ENCODE measurements at places on chromosomes 4 and X.

GRCh38 chr4:125357675-125358074, 42.9 kb downstream of the FAT4 start:
- DNase-seq: no peak

GRCh38 chr4:80125252-80126177, 52.5 kb upstream of the ANTXR2 start:
- DNase-seq: peak; percentile 67

DNA sequence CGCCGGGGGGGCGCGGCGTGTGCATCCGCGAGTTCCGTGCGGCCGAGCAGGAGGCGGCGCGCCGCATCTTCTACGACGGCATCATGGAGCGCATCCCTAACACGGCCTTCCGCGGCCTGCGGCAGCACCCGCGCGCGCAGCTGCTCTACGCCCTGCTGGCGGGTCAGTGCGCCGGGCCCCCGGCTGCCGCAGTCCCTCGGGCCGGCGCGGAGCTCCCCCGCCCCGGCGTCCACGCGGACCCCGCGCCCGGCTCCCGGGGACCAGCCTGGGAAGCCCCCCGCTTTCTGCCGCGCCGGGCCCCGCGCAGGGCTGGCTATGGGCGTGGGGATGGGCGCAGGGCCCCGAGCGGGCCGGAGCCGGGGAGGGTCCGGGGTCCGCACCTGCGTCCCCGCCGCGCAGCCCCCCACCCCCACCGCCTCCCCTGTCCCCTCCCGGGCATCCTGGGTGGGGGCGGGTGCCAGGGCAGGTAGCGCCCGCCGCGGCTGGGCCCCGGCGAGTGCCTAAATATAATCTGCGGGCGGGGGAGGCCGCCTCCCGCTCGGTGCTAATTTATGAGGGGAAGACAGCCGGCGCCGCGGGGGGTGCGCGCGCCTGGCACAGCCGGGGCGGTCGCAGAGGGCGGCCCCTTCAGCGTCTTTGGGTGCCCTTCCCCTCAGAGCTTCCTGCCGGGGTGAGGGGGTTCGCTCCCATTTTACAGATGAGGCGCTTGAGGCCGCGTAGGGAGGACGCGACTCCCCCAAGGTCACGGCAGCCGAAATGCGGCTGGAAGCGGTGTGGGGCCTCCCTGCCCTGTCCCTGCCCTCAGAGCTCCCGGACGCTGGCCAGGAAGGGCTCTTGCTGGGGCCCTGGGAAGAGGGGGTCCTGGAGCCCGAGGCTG, 837 bp downstream of the NAT8L start:
- peak; percentile 5 for DNase-seq

GRCh38 chr4:104591510-104591911, 96.8 kb upstream of the CXXC4 start:
- DNase-seq: no peak

- DNase-seq: no peak
Observed at GRCh38 chrX:63675716-63676115, 109.3 kb downstream of the ARHGEF9 start.

- no peak for DNase-seq
Observed at GRCh38 chrX:49129427-49129826, 5.9 kb upstream of the GPKOW start.

DNA sequence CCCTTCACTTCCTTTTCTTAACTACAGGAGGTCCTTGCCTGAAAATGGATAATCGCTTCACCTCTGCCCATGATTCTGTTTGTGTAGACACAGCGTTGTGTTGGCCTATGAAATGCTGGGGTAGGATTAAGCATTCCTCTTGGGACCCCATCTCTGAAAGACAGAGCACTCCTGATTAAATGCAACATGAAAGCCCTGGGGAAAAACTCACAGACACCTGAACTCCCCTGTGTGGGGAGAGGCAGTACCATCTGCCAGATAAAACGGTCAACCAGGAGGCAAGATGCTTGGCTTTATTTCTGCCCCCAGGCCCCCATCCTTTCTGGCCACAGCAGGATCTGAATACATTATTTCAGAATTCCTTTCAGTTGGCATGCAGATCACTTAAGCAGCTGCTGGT, 1.9 kb downstream of the LGI2 start:
- DNase-seq: no peak

DNA sequence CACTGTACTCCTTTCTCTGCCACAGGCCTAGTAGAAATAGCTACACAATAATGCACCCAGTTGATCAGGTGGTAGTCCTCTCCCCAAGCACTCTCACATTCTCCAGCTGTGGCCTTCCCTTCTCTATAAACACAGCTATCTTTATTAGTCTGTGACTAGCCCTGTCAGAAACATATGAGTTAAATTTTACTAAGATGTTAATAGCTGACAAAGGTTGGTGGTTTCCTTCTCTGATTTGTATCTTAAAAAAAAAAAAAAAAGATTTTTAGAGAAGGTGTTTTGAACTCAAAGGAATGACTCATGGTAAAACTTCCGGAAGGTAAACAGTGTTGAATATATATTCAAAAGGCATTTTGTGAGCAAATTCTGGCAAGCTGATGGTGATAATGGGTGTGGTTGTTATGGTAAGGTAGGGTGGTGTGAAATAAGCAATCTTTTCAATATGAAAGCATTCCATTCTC, 327.4 kb downstream of the PPP3CA start:
- no peak for DNase-seq

DNA sequence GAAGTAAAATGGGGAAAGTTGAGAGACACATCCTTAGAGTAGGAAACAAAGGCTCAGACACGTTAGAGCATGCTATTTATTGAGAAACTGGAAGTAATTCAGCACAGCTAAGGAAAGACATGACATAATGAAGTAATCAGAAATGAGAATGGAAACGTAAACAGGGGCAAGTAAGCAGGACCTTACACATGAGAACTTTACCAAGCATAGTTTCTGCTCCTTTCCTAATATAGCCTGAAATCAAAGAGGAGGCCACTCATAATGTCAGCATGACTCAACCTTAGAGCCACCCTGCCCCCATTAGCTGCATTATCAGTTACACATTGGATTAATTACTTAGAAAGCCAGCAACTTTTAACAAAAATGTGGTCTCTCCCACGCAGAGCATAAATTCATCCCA, 558.3 kb upstream of the GRIA3 start:
- peak; percentile 88 for DNase-seq

- no peak for DNase-seq
Observed at GRCh38 chrX:151563449-151563848, at the start of gene PASD1. Gene PASD1, plus strand, starts transcription at chrX:151563675. Its CDS starts 37,879 bp downstream, at chrX:151601554.

- DNase-seq: peak; percentile 54
Observed at GRCh38 chr4:185932491-185932890, 120.5 kb upstream of the SORBS2 start.

GRCh38 chrX:67574696-67575095, 30.9 kb downstream of the AR start:
- no peak for DNase-seq

DNA sequence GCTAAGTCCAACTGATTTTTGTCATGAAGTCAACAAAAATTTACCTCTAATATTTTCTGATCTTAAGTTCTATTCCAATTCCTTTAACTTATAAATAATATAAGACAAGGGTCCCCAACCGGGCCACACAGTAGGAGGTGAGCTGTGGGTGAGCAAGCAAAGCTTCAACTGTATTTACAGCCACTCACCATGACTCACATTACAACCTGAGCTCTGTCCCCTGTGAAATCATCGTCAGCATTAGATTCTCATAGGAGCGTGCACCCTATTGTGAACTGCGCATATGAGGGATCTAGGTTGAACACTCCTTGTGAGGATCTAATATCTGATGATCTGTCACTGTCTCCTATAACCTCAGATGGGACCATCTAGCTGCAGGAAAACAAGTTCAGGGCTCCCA, 227.4 kb downstream of the MAPK10 start:
- DNase-seq: no peak

GRCh38 chr4:151173871-151174270, 74.4 kb downstream of the RPS3A start:
- peak; percentile 39 for DNase-seq

DNA sequence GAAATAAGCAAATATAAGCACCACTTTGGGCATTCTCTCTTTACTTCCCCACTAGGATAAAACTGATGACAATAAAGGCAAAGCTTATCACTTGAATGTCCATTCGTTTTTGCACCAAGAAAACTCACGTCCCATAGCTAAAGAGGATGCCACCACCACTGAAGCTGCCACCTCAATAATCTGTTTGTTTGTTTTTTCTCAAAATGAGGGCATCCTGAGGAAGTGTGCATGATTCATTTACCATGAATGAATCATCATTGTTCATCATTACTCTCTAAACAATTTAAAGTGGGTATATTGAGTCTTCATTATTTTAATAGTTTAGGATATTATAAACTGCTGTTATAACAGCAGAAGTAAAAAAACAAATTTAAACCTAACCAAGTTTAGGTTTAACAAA, 168.2 kb downstream of the DCTD start:
- DNase-seq: peak; percentile 47

GRCh38 chr4:158767451-158767850, 1.4 kb upstream of the FNIP2 start:
- DNase-seq: no peak

DNA sequence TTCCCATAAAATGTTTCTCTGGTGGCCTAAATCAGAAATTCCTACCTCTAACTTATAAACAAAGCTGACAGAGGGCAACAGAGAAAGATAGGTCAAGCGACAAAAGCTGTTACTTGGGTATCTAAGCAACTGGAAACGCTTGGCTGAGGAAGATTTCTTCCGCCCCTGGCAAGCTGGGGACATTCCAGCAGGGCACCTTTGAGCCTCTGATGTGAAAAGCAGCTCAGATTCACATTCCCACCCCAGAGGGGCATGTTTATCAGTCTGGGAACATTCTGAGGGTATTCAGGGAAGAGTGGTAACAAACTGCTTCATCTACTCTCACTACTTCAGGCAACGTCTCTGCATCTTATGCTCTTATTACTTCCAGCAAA, 3.5 kb upstream of the CDS1 start:
- no peak for DNase-seq

GRCh38 chrX:154348646-154349358, 25.6 kb downstream of the FLNA start:
- no peak for DNase-seq

DNA sequence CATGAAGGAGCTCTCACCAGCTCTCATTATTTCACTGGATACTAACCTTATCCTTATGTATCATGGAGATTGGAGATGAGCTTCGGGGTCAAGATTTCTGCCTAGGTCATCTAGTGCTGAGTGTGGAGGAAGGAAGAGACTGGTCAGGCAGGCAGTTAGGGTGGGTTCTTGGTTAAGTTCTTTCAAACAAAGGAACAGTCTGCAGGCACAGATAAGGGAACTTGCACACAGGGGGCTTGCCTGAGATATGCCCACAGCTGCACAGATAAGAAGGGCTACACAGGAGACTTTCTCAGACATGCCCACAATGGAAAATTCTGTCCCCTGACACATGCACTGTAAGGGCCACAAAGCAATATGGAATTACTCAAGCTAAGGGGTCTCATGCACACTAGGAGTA, 904.1 kb downstream of the NLGN4X start:
- no peak for DNase-seq

DNA sequence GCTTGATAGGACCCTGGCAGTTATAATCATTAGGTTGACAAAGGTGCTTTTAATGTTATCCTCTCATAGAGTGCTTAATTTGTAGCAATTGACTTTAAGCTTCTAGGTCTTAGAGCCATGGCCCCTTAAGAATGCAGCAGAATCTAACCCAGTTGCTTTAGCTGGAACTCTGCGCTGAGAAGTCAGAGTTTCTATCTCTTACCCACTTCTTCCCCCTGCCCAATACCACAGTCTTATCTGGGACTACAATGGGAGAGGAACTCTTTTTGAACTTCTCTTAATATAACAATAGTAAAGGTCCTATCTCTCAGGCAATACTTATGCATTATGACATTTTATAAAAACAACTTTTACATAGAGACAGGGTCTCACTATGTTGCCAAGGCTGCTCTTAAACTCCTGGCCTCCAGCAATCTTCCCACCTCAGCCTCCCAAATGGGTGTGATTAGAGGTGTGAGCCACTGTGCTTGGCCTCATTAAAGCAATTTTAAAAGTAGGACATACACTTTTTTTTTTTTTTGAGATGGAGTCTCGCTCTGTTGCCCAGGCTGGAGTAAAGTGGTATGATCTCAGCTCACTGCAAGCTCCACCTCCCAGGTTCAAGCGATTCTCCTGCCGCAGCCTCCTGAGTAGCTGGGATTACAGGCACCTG, 1.8 kb downstream of the TLR10 start:
- no peak for DNase-seq

DNA sequence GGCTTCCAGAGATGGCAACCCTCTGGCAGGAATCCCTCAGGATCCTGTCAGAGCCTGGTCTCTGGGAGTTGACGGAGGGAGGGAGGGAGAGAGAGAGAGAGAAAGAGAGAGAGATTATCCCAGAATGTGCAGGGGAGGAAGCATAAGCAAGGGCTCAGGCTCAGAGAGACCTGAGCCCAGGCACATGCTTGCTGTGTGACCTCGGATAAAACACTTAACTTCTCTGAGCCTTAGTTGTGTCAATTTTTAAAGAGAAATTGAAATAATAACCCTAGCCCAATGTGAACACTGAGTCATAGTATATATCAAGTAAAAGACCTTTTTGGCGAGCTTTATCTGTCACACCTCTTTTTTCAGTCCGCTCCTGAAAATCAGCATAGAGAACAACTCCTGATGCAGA, 473 bp upstream of the USP51 start:
- DNase-seq: no peak

- no peak for DNase-seq
Observed at GRCh38 chrX:39975101-39975925, 122.4 kb downstream of the BCOR start.

DNA sequence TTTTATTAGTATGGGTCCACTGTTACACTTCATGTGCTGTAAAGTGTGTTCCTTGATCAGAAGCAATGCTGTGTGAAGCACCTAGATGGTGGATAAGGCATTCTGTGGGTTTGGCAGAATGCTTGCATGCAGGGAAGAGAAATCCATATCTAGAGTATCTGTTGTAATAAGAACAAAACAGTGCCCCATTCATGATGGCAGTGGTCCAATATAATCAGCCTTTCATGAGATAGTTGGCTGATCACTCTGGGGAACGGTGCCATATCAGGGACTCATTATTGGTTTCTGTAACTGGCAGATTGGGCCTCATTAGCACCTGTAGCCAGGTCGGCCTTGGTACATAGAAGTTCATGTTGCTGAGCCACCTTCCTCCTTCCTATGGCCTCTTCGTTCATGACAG, 28.7 kb downstream of the STIM2 start:
- no peak for DNase-seq

DNA sequence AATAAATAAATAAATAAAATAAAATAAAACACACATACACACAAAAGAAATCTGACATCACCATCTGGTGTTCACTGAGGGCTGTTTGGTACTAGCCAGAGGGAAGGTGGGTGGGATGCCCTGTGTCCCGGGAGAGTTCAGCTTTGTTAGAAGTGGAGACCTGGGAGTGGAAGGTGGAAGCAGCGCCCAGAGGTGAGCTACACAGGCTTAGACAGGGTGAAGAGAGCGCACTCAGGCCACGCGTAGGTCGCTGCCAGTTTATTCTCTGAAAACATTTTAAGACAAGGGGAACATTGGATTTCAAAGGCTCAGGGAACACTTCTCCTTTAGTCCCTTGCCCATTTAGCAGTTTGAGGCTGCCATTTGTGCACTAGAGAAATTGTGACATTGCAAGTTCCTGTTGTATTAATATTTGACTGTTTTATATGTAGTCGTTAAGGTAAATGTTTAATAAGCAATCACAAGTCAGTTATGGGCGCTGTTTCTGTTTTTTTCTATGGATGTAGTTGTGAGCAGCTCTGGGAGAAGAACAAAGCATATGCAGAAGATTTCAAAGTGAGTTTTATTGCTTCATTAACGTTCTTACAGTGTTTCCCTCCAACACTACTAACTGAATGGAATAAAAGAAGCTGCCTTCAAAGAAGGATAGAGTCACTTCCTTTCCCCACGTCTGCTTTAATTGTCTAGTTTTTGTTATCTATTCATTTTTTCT, 405.5 kb upstream of the NR3C2 start:
- no peak for DNase-seq

- DNase-seq: peak; percentile 24
Observed at GRCh38 chrX:78066110-78066509, 37.9 kb upstream of the PGK1 start.
